ENCODE measurements at places on chromosomes 5 and 9.

- DNase-seq: no peak
Measured at GRCh38 chr5:110401881-110402280, 324.6 kb downstream of the TMEM232 start.

- no peak for DNase-seq
Measured at GRCh38 chr9:136876476-136876875, 9.8 kb upstream of the TRAF2 start.

DNA sequence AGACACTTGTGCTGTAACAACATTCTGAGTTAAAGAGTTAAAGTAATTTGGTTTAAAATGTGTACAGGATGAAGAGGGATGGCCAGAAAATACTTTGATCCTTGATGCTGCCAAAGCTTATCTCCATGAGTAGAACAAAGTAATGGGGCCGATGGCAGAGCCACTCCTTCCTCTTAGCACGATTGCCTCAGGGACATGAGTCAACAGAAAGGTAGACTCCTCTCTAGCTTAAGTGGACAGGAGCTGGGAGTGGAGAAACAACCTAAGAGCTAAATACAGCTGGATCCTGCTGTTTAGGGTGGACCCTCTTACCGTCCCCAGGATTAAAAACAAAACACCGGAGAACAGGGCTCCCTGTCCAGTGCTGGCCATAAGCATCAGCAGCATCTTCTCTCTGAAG, 267.3 kb downstream of the IRX1 start:
- DNase-seq: no peak

- no peak for DNase-seq
Measured at GRCh38 chr9:5408596-5408995, 29.1 kb downstream of the PLGRKT start.

DNA sequence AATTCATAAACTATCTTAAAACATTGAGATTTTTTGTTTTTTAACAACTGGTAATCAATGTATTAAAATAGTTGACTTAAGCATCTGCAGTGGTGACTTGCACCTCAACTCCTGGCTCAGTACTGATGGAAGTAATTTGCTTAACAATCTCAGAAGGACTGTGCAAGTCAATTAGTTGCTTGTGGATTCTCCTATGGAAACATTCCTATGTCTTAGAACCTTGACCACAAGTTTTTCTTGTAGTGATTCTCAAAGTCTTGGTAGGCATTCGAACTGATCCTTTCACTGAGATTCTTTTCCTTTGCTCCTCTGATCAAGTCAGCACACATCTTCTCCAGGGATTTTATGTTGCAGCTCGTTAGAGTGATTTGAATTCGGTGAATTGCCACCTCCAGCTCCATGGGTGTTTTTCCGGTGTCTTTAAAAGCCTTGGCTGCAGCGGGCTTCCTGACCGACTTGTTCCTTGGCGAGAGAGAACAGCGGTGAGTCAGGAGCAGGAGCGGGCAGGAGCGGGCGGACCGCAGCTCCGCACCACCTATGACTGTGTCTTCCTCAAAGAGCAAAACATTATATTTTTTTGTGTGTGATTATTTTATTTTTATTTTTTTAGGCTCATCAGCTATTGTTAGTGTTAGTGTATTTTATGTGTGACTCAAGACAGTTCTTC, 21.1 kb downstream of the HMGXB3 start:
- no peak for DNase-seq

DNA sequence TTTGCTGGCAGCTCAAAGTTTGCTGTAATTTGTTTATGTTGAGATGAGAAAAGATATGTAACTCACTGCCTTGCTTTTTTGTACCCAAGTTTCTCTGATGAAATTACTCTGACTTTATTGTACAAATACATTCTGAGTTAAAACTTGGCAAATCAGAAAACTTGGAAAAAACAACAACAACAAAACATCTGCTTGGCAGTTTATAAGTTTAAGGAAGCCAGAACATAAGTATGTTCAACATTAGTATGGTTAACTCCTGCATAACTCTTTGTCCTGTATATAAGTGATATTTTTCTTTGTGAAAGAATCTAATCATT, 233.1 kb downstream of the MAST4 start:
- no peak for DNase-seq

GRCh38 chr5:177494346-177495195, 2.8 kb downstream of the PDLIM7 start:
- no peak for DNase-seq

DNA sequence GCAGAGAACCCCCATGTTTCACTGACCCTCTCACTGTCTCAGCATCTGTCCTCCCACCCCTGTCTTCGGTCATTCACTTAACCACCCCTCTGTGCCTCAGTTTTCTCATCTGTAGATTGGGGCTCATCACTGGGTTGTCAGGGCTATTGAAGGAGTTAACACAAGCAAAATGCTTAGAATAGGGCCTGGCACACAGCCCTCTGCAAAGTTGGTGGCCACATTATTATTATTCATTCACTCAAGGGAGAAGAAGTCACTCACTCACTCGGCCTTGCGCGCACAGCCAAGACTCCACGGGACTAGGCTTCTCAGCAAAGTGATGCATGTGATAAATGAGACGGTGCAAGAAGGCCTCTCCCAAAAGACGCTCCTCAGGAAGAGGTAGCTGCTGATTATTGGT, 8.0 kb downstream of the PDGFRB start:
- no peak for DNase-seq

DNA sequence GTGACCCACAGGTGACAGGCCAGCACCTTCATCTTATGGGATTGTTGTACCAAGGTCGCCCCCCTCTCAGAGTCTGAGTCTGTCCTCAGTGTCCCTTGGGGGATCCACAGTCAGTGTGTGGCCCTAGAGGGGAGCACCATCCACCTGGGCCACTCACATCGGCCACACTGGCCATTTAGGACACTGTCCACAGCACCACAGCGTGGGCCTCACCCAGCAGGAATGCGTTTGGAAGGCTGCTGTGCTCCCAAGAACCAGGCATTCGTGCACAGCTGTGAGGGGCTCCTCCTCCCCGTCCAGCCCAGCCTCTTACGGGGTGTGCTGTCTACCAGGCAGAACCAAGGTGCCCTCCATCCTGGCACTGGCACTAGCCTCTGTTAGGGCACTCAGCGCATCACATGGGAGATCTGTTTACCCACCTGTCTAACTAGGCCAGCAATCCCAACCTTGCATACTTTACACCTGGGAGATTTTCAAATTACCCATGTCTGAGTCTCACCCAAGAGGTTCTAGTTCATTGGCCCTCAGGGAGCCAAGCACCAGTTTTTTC, 24.5 kb upstream of the UBE2QL1 start:
- DNase-seq: no peak

- DNase-seq: no peak
Measured at GRCh38 chr5:172775326-172776234, 4.6 kb upstream of the DUSP1 start.

GRCh38 chr5:43236653-43237355, 44.8 kb downstream of the NIM1K start:
- no peak for DNase-seq

DNA sequence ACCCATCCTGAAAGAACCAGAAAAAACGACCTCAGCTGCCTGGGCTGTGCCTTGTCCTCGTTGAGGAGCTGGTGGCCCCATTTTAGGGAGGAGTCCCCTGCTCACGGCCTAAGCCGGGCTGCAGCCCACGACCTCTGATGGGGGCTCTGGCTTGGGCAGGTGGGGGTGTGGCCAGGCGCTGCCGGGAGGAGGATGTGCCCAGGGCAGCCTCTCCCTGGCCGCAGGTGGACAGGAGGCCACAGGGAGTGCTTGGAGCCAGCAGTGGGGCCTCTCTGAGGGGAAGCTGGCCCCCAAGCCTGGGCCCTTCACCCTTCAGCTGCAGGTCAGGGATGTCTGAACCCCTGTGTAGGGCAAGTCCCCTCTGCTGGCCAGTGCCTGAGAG, 2.5 kb downstream of the DIPK1B start:
- DNase-seq: no peak

- DNase-seq: no peak
Measured at GRCh38 chr5:132059696-132060500, 557 bp upstream of the IL3 start.

- DNase-seq: no peak
Measured at GRCh38 chr9:4424891-4425290, 65.4 kb upstream of the SLC1A1 start.

GRCh38 chr5:80389580-80389979, 18.3 kb upstream of the ZFYVE16 start:
- DNase-seq: no peak

- no peak for DNase-seq
Measured at GRCh38 chr9:90457386-90458190, 185.0 kb downstream of the DIRAS2 start.

DNA sequence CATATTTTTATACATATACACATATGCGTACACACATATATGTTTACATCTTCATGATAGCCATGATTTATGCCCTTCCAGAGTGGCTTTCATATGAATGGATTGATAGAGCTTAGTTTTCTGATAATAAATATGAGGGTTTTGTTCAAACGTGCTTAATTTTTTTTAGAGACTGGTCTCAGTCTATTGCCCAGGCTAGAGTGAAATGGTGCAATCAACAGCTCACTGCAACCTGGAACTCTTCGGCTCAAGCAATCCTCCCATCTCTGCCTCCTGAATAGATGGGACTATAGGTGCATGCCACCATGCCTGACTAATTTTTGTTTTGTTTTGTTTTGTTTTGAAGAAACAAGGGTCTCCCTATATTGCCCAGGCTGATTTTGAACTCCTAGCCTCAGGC, 48.6 kb upstream of the ZSWIM6 start:
- no peak for DNase-seq

DNA sequence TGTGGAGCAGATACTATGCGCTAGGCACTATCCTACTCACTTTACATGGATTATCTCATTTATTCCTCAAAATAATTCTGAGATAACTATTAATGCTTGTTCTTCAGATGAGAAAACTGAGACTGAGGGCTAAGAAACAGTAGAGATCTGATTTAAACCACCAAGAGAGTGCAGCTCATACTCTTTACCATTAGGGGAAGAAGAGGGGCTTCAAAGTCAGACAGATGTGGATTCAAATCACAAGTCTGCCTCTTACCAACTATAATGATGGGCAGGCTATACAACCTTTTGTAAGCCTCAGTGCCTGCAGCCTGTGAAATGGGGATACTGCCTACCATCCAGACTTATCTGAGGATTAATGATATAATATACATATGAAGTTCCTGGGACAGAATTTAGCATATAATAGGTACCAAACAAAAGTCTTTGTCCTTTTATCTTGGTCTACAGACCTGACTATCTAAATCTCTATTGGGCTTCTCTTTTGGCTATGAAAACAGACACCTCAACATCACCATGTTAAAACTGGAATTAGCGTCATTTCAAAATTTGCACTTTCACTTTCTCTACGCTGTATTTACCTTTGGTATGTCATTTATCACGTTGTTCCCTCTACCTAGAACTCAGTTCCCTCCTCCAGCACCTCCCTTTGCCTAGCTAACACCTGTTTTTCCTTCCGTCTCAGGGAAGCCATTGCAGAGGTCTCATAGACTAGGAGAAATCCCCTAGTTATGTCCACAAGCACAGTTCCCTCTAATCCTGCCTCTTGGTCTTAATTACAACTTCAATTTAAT, 13.8 kb upstream of the TMEM267 start:
- DNase-seq: no peak

DNA sequence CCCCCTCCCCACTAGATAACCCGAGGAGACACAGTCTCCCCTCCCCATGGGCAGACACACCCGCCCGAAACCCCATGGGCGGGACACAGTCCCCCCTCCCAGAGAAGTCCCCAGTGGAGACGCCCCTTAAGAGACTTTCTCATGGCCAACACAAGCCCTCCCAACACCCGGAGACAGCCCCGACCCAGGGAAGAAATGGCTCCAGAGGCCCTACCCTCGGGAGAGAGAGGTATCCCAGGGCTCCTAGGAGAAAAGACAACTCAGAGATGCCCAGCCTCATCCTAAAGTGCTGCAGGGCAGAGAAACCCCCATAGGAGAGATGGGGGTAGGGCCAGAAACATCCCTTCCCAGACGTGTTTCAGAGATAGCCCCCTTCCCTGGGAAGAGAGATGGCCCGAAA, 27.4 kb downstream of the PCDH1 start:
- DNase-seq: no peak

DNA sequence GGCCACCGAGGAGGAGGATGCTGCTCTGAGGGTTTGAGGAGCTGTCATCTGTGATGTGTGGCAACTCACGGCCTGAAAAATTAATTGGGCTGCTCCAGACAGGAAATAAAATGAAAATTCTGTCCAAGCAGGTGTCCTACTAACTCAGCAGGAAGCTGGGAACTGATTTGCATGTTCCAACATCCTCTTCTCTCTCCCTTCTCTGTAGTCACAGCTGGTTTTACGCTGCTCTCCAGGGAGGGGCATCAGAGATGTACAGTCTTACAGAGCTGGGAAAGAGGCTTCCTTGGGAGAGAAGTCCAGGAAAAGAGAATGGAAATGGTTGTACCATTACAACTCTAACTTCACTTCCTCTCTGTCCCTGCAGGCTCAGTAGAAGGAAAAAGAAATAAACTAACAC, 24.2 kb upstream of the SIL1 start:
- no peak for DNase-seq

Measured in T follicular helper cell (primary cell).